NCI-H524 (cell line): ENCODE measurements at places on chromosomes 11 and 22.
A peak's percentile ranks its signal among the peaks of the same experiment; 100 is the strongest.

DNA sequence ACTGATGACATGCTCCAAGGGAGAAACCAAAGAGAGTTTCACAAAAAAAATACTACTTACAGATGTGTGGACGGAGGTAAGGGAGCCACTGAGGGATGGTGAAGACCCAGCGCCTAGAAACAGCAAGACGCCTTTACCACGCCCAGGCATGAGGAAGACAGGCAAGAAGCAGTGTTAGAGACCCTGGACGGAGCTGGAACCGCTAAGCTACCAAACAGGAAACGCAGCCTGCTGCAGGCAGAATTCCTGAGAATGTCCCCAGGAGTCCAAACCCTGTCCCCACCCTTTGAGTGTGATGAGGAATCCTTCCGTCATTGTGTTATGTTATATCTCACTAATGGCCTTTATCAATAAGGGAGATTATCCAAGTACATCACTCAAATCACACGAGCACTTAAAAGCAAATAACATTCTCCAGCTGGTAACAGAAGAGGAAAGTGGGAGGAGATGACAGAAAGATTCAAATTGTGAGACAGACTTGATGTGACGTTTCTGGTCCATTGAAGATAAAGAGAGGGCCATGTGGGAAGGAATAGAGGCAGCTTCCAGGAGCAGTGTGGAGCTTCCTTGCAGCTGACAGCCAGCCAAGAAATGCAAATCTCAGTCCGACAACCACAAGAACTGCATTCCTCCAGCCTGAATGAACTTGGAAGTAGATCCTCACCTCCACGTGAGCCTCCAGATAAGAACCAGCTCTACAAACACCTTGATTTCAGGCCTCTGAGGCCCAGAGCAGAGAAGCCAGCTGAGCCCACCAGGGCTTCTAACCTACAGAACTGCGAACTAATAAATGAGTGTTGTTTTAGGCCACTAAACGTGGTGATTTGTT is 19.1 kb downstream of the FAM181B start:
- DNase-seq, result no peak

GRCh38 chr11:19935507-19935906 is 222.9 kb downstream of the NAV2 start:
- no peak for DNase-seq

- no peak for DNase-seq
Observed at GRCh38 chr11:119160151-119160550, 8.4 kb upstream of the NLRX1 start.

DNA sequence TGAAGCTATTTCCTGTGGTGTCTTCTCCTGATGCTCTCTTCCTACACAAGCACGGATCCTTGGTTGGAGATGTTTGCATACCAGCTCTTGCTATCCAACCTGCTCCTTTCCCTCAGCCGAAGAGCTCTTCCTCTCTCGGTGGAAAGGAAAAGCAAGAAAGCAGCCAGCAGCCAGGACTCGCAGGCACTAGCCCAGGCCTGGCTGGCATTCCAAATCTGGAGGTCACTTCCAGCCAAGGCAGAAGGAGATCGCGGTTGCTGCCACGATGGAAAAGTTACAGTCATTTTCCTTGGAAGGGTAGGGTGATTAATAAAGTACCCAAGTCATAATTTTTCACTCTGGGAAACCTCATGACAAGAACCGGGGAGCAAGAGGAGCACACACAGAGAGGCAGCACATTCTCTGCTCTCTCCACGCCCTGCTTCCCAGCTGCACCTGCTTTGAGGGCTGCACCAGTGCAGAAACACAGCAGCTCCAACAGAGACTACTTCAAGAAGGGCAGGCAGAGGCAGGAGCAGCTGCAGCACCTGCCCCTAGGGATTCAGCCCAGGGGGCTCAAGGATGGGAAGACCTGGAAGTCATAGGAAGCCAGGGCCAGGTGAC is 399.3 kb downstream of the CADM1 start:
- no peak for DNase-seq

DNA sequence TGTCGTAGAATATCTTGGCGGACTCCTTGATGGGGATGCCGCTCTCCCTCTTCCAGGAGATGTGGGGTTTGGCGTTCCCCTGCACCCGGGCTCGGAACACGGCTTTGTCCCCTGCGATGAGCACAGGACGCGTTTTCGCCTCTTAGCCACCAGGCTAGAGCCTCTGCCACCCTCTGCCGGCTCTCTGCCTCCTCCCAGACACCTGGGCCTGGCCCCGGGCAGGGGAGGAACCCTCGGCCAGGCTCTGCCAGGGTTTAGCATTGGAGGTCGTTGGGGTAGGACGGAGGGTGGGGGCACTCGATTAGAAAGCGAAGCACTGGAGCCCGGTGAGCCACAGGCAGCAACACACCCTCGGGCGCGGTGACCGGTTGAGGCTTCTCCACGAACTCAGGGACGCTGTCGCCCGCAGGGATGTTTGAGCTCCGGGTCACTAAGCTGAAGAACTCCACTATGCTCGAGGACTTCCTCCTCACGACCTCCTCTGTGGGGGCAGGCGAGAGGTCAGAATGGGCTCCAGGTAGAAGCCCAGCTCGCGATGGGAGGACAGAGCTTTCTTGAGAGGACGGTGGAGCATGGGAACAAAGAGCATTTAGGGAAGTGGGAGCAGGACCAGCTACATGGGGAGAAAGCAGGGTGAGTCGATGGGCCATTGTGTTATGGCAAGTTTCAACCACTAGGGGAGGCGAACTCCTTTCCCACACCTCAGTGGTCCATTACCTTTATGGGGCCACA is 4.3 kb downstream of the IGSF22 start:
- DNase-seq, result peak; percentile 23

GRCh38 chr22:45358127-45358526 is 48.4 kb downstream of the FAM118A start:
- no peak for DNase-seq

DNA sequence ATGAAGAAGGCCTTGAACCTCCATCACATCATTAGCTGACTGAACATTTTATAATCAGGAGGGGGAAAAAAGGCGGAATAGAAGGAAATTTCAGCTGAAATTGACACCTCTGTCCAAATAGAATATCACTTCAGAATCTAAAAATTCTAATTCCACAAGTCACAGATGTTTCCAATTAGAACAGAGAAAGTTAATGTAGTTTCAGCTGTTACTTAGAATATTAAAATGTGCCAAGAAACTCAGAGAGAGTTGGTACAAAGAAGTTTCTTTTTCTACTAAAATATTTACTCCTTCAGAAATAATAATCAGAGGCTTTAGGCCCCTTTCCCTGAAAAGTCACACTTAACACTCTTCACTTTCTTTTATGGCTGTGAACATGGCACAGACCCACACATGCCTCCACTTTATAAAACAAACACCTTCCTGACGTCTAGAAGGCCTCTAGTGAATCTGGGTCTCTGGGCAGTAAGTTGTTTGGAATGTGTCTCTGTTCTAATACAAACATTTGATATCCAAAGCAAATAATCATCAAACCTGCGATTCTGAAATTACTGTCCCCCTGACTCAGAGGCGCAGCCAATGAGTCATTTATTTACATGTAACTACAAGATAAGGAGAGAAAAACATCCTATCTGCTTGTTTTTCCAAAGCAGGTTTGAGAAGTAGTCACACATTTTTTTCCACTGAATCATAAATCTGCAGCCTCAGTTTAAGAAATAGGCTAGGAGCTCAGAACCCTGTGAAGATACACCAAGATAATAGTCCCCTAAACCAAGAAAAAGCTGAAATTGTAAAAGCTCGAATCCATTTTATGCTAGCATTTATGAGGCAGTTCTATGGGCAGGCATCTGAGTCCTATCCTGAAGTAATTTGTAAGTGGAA is 148.4 kb downstream of the ME3 start:
- DNase-seq, result no peak

DNA sequence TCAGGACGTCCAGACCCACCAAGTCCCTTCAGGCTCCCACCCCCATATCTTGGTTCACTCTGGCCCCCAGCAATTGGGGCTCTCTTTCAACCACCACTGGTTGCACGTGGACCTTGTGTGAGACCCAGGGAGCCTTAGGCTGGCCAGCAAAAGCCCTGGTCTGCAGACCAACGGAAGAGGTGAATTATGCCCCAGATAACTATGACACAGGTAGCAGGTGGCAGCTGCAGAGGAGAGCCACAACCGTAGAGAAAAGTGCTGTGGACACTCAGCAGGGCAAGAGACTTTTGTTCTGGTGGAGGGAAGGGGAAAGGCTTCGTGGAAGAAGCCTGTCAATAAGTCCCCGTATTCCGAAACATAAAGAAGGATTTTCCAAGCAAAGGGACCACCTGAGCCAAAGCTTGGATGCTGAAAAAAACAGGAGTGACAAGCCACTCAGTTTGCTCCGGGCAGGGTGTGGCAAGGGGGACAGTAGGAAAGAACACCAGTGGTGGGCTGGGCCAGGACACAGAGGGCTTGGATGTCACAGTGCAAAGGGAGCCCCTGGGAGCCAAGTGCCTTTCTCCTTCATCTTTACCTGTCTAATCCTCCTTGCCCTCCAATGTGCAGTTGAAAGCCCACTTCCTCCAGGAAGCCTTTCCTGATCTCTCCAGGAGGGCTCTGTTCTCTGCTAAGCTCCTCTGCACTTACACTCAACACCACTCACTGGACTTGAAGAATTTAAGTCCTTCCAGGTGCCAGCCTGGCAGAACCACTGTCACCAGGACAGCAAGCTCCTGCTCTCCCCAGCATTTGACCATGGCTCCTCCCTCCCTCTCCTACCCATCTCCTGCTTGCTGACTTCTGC is 264.7 kb downstream of the BUD13 start:
- no peak for DNase-seq

DNA sequence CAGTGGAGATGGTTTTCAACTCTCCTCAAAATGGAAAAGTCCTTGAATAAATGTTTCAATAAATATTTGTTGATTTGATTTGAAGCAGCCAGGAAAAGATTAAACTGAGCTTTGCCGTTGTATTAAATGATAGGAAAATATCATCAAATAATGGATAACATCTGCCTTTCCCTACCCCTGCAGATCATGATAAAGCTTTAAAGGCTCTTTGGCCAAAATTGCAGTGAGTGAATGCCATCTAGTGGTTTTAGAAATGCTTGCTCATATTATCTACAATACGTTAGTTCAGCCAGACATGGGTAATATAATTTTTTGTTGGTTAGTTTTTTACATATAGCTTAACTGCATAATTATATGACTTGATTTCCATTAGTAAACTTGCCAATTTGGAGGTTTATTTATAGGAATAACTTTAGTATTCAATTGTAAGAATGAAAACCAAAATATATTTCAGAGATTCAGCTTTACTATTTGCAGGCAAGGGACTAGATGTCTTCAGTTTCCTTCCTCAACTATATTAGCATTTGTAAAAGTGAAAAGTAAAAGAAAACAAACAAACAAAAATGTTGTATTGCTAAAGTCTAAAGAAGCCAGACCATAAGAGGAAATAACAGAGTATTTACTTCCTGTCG is 159.2 kb downstream of the MSANTD4 start:
- peak; percentile 30 for DNase-seq

DNA sequence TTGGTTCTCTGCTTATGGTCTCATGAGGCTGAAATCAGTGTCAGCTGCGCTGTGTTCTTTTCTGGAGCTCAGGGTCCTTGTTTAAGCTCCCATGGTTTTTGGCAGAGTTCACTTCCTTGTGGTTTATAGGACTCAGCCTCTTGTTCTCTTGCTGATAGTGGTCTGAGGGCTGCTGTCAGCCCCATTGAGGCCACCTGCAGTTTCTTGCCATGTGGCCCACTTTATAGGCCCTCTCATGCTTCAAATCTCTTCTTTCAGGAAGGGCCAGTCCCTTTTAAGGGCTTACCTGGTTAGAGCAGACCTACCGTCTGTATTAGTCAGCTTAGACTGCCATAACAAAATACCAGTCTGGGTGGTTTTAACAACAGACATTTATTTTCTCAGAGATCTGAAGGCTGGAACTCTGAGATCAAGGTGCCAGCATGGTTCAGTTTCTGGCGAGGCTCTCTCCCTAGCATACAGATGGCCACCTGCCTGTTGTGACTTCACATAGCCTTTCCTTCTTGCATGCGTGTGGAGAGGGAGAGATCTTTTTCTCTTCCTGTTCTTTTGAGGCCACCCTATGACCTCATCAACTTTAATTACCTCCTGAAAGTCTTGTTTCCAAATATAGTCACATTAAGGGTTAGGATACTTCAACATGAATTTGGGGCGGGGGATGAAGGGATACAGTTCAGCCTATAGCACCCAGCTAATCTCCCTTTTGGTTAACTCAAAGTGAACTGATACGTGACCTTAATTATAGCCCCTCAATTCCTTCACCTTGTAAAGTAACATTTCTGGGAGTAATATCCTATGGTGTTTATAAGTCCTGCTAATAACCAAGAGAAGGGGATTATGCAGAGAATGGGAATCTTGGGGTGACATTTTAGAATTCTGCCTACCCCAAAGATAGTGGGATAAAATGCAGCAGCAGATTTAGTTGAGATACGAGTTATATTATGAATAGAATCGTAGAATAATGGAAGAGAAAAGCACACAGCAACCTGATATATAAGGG is 131.8 kb downstream of the UVRAG start:
- no peak for DNase-seq

DNA sequence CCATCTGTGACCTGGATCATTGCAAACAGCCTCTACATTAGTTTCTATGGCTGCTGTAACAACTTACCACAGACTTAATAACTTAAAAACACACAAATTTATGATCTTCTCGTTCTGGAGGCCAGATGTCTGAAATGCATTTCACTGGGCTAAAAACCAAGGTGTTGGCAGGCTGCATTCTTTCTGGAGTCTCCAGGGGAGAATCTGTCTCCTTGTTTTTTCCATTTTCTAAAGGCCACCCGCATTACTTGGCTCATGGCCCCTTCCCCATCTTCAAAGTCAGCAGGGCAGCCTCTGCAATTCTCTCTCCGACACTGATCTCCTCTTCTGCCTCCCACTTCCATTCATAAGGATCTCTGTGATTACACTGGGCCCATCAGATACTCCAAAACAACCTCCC is 11.6 kb downstream of the SCGB1A1 start:
- no peak for DNase-seq

- DNase-seq, result no peak
Observed at GRCh38 chr11:134060316-134060715, 8.6 kb upstream of the JAM3 start.

DNA sequence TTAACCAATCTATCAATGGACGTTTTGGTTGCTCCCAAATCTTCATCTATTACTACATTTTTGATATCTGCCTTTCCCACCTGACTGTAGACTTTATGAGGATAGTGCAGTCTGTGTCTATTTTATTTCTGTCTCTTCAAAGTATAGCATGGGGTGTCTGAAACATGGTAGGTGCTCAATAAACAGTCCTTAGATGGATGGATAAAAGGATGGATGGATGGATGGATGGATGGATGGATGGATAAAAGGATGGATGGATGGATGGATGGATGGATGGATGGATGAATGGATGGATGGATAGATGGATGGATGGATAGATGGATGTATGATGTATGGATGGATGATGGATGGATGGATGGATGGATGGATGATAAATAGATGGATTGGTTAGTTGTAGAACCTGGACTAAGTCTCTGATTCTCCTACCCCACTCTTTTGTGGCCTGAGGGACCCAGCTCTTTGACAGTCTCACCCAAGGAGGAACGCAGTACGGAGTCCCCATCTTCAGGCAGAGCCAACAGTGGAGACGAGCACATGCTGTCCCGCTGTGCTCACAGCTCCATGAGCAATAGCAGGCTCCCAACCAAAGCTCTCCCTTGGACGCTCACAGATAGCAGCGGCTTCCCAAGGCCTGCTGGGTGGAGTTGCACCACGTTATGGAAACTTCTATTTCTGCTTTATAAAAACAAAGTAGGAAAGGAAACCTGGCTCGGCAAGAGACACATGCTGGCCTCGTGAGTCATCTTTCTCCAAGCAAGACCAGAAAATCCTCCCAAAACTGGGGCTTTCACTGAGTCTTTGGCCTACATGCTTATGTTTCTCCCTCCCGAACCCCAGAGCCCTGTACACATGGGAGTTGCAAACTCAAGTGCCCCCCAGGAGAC is 448.0 kb downstream of the MIAT start:
- DNase-seq, result no peak

GRCh38 chr22:48941903-48942575 is 885.6 kb downstream of the BRD1 start:
- peak; percentile 65 for DNase-seq
